Mammary microvascular endothelial cell (primary cell): ENCODE measurements at places on chromosomes 2 and 18. TPM values are rescaled to one million over a fixed set of nuclear protein-coding genes. Genes with fewer than 3 reads are reported as not detected.

Gene PLA2R1
- total RNA-seq = 4.9 and 6.4 TPM in 2 replicates

Gene RBKS
- total RNA-seq = 1.0 and 2.0 TPM in 2 replicates

Gene NDC80
- 30.8 and 33.0 TPM in 2 replicates for total RNA-seq

Gene RTP5
- not detected in 2 replicates for total RNA-seq

Gene G6PC2
- not detected in 2 replicates for total RNA-seq

Gene DTNA
- total RNA-seq = 3.4 and 4.9 TPM in 2 replicates

Gene ANKRD36B
- total RNA-seq = 11.0 and 11.3 TPM in 2 replicates

Gene ACOXL
- total RNA-seq = not detected in 2 replicates

Gene M1AP
- total RNA-seq = not detected in 2 replicates

Gene PLEKHH2
- total RNA-seq = 0.05 and 0.13 TPM in 2 replicates

Gene STK39
- 10.0 and 13.6 TPM in 2 replicates for total RNA-seq

Gene DSG4
- not detected in 2 replicates for total RNA-seq

Gene PPP1CB
- 72.2 and 80.4 TPM in 2 replicates for total RNA-seq

Gene CYP26B1
- total RNA-seq = 18.0 and 19.7 TPM in 2 replicates

Gene KRTCAP3
- total RNA-seq = not detected in 2 replicates

Gene FLACC1
- 0.44 TPM in 1 of 2 replicates, not detected in the other for total RNA-seq

Gene FAM237A
- total RNA-seq = not detected in 2 replicates

Gene ESPNL
- 0.10 TPM in 1 of 2 replicates, not detected in the other for total RNA-seq

Gene PPM1G
- total RNA-seq = 121 and 134 TPM in 2 replicates

Gene CLEC4F
- 0.10 TPM in 1 of 2 replicates, not detected in the other for total RNA-seq

Gene PLGLB2
- not detected in 2 replicates for total RNA-seq

Gene SMPD4
- total RNA-seq = 56.7 and 61.7 TPM in 2 replicates

Gene CCDC141
- 0.13 and 0.44 TPM in 2 replicates for total RNA-seq
